Prostate gland (tissue), 2 donors: ENCODE measurements at places on chromosomes 12 and 14. TPM values are rescaled to one million over a fixed set of nuclear protein-coding genes. Genes with fewer than 3 reads are reported as not detected.
A peak's percentile ranks its signal among the peaks of the same experiment; 100 is the strongest.

TMEM132D gene
- 0.57 TPM for total RNA-seq

GPX2 gene
- total RNA-seq = 18.9 TPM

CCDC175 gene
- total RNA-seq = not detected

RPGRIP1 gene
- total RNA-seq = 6.8 TPM

DNA sequence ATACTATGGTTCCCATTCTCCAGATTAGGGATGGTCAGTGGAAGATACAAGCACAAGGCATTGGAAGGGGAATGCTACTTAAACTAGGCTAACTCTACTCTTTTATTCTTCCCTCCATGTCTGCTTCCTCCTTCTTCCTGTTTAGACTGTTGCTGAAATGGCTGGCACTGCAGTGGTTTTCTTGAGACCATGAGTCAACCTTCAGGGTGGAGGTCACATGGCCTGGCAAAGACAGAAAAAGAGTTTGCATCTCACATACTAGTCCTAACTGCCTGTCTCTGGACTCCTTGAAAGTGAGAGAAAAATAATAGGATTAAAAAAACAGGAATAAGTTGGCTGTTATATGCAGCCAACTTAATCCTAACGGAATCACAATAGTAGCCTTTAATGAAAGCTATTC lies 37.0 kb downstream of the ALDH1L2 start:
- H3K27me3 ChIP-seq = no peaks in the 10 kb centered on the region
- DNase-seq = no peak
- H3K27ac ChIP-seq = no peak overlapping the region

DNA sequence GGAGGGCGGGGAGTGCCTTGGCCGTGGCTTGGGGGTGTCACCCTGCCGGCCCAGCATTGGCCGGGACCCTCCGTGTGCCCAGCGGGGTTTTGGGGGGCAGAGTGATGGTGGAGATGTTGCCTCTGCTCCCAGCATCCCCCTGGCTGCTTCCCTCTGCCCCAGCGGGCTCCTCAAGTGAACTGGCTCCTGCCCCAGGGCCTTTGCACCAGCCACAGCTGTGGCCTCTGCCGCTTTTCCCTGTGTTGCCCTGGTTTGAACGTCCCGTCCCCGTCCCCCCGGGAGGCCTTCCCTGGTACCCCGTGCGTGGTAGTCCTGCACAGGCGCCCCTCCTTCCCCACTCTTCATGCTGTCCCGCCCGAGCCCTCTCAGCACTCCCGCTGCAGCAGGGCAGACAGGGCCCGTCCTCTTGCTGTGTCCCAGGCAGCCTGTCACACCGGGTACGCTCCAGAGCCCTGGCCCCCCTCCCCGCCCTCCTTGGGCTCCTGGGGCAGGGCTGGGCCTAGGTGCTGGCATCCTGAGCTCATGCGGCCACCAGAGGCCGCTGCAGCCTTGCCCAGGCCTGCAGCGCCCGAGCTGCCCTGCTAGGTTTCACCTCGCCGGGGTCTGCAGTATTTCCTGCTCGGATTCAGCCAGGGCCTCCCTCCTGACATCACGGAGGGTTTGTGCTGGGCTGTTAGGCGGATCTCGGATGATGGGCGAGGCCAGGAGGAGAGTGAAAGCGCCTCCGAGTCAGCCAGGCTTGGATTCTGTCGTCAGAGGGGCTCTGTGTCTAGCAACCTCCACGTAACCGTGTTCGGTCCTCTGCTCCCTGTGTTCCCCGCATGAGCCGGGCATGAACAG lies 9.5 kb downstream of the NOC4L start:
- peak; percentile 38 for DNase-seq
- H3K27me3 ChIP-seq = no peaks in the 10 kb centered on the region
- H3K36me3 ChIP-seq = no peaks in the 10 kb centered on the region
- H3K4me1 ChIP-seq = no peaks in the 10 kb centered on the region

DNA sequence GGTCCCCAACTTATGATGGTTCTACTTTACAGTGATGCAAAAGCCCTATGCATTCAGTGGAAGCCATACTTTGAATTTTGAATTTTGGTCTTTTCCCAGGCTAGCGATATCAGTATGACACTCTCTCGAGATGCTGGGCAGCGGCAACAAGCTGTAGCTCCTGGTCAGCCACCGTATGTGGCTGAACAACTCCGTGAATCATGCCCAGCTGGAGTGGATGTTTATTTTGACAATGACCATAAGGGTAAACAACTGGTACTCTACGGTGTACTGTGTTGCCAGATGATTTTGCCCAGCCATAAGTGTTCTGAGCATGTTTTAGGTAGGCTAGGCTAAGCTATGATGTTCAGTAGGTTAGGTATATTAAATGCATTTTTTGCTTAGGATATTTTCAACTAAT lies 8.2 kb upstream of the ZNF410 start:
- no peaks in the 10 kb centered on the region for H3K4me1 ChIP-seq
- H3K27ac ChIP-seq = no peak overlapping the region
- no peaks in the 10 kb centered on the region for H3K27me3 ChIP-seq
- no peak for DNase-seq

GRCh38 chr12:113135178-113136127 lies at the start of gene RASAL1:
TSS of gene RASAL1 (minus strand) at chr12:113135761. CDS start at chr12:113135462, 299 bp downstream.
- no peaks in the 10 kb centered on the region for H3K36me3 ChIP-seq
- H3K4me3 ChIP-seq = no peak within 1 kb of the TSS
- peaks cover 10% of the 10 kb centered on the region for H3K27me3 ChIP-seq
- no peaks in the 10 kb centered on the region for H3K4me1 ChIP-seq
- DNase-seq = no peak
- no peak within 1 kb of the TSS for H3K27ac ChIP-seq

DNA sequence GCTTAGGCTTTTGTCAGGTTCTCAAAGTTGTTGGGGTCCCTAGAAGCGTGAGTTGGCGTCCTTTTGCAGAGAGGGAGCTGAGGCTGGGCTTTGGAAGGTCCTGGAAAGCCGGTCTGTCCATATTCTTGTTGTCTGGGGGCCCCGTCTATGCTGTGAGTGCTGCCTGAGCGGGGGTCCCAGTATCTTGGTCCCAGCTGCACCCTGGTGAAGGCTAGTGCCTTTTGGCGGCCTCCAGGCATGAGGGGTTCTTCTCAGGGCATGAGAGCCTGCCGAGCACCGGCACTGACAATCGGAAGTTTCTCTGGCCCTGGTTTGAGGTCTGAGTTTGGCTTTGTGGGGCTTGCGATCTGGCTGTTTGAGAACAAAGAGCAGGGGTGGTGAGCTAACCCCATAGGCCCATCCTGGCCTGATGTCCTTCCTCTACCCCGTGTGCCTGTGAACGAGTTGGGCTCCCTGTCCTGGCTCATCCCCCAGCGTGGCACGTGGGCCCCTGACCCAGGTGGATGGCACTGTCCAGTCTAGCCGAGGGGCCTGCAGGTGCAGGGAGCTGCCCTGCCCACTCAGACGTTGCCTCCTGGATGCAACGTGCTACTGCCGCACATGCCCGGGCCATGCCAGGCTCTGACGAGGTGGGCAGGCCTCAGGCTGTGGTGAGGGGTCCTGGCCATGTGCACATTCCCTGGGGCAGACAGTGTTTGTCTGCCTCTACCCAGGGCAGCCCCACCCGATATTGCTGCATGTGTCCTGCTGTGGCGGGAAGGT lies 3.9 kb downstream of the CEP170B start:
- no peak overlapping the region for H3K27ac ChIP-seq
- H3K27me3 ChIP-seq = no peaks in the 10 kb centered on the region
- H3K4me3 ChIP-seq = no peak overlapping the region
- peaks cover 13% of the 10 kb centered on the region for H3K4me1 ChIP-seq
- DNase-seq = no peak
- H3K36me3 ChIP-seq = no peaks in the 10 kb centered on the region

DNA sequence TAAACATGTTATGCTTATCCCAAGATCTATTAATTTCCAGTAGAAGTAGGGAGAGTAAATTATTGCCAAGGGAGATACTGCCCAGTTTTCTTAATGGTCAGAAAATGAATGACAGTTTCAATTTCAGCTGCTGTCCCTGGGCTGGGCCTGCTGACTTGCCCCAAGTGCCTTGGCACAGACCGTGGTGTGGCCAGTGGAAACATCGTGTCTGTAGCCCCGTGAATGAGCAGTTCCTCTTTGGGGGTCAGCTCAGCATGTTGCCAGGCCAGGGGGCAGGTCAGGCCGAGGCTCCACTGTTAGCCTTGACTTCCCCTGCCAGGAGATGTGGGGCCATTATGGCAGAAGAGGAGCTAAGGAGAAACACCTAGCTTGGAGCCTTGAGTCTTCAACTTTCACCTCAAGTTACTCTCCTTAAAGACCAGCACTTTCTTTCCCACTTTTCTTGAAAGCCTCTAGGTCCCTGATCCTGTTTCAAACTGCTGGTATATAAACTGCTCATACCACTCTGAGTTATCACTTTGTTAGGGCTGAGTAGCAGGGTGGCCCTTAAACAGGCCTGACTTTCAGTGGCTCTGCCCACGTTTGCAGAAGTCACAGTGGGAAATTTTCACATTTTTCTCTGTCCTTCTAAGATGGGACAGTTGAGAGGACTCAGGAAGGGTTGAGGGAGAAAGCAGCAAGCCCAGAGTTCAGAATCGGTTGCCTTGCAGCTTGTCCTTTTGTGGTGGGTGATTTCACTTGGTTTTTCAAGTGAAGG lies 73.2 kb downstream of the SUSD6 start:
- peak overlapping the region; percentile 36 for H3K27ac ChIP-seq
- no peaks in the 10 kb centered on the region for H3K27me3 ChIP-seq
- peaks cover 6% of the 10 kb centered on the region for H3K4me1 ChIP-seq
- H3K4me3 ChIP-seq = no peak overlapping the region
- H3K36me3 ChIP-seq = no peaks in the 10 kb centered on the region
- DNase-seq = no peak

- H3K27ac ChIP-seq = no peak overlapping the region
- H3K27me3 ChIP-seq = no peaks in the 10 kb centered on the region
- H3K4me1 ChIP-seq = no peaks in the 10 kb centered on the region
- DNase-seq = no peak
- H3K36me3 ChIP-seq = no peaks in the 10 kb centered on the region
Measured at GRCh38 chr12:113680868-113681267, 209.2 kb upstream of the LHX5 start.

GRCh38 chr14:78637489-78637888 lies 467.3 kb downstream of the NRXN3 start:
- H3K27ac ChIP-seq = no peak overlapping the region
- no peak for DNase-seq
- no peaks in the 10 kb centered on the region for H3K4me1 ChIP-seq

GRCh38 chr14:28756884-28757570 lies 9.6 kb upstream of the FOXG1 start:
- no peak for DNase-seq
- H3K27ac ChIP-seq = no peak overlapping the region
- H3K4me1 ChIP-seq = no peaks in the 10 kb centered on the region
- no peak overlapping the region for H3K4me3 ChIP-seq

- H3K36me3 ChIP-seq = no peaks in the 10 kb centered on the region
- no peak overlapping the region for H3K27ac ChIP-seq
- H3K4me3 ChIP-seq = peak overlapping the region; percentile 36
- no peaks in the 10 kb centered on the region for H3K4me1 ChIP-seq
Measured at GRCh38 chr12:2691006-2691344, 103.8 kb upstream of the FKBP4 start.

- DNase-seq = no peak
- H3K27ac ChIP-seq = no peak overlapping the region
- H3K4me1 ChIP-seq = no peaks in the 10 kb centered on the region
Measured at GRCh38 chr12:29333178-29333577, 47.8 kb downstream of the ERGIC2 start.
